Inflammatory macrophage treated with lipopolysaccharide for 4 hours (primary cell): ENCODE measurements at places on chromosomes 6 and 20.
A peak's percentile ranks its signal among the peaks of the same experiment; 100 is the strongest.

DNA sequence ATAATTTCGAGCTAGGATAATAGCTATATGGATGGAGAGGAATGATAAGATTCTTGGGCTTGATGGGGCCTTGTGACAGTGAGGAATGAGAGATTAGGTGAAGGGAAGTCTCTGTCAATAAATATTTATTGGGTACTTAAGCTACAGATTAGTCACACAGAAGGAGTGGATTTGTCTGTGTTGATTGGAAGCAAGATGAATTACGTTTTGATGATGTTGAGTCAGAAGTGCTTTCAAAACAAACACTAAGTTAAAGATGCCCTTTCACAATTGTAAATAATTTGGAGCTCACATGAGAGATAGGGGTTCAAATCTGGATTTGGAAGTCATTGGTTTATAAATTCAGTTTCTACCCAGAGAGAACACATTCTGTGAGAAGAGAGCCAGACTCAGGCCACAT is 834.2 kb downstream of the KIF16B start:
- no peak for DNase-seq

DNA sequence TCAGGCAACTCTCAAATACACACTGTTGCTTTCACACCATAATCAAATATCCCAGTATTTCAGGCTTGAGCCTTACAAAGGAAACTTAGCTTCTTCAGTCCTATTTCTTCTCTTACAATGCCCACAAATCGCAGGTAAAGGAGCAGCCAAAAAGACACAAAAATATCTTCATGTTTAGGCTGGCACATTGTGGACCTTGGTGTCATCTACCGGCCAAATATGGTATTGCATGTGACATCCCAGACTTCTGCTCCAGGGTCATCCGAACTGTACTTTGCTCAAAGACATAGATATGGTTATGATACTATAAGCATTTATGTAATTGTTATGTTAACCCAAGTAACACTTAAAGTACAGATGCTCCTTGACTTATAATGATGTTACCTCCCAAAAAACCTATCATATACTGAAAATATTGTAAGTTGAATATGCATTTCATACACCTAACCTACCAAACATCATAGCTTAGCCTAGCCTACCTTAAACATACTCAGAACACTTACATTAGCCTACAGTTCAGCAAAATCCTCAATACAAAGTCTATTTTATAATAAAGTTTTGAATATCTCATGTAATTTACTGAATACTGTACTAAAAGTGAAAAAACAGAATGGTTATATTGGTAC is 4.6 kb downstream of the OR2H2 start:
- peak; percentile 33 for DNase-seq

DNA sequence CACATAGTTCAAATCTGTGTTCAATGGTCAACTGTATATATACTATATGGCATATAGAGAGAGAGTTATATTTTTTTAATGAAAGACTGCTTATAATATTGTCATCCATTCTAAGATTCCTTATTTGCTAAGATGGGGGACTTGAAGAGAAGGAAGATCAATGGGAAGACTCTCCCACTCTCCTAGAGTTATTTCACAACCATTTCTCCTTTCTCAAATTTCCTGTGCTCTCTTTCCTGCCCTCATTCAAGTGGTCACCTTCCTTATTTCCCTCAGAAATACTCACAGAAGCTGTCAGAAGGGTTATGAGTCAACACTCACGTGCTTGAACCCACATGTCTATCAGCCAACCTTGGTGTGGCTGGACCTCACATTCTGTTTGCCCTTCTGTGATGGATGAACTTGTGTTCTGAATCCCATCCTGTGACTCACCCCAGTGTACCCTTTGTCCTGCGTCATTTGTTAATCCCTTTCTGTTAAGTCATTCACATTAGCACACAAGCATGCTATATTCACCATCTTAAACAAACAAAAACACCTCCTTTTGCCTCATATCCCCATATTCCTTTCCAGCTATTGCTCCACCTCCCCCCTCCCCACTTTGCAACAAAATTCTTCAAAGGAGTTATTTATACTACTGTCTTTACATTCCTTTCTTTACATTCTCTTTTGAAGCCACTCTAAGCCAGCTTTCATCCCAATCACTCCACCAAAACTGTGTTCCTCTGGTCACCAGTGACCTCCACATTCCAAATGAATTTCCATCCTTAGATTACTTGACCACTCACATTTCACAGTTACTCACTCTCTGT is 279.3 kb upstream of the TCF21 start:
- DNase-seq, result no peak

DNA sequence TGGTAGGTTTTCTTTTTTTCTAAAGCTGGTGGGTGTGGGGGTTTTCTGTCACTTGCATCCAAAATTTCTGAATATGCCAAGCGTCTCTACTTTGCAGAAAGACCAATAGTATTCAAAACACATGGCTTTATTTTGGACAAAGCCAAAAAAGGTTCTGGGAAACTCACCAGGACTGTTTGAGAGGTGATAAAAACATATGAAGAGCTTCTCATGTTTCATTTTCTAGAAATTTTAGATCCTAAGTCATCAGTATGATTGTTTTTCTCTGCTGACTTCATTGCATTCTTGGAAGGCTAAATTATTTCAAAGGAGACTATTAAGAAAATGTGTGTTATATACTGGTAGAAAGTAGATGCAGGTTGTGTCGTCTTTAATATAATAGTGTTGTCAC is 51.3 kb downstream of the GCLC start:
- no peak for DNase-seq

- DNase-seq, result no peak
Observed at GRCh38 chr6:5680095-5680494, 326.6 kb downstream of the NRN1 start.

- no peak for DNase-seq
Observed at GRCh38 chr6:170305805-170306323, 694 bp upstream of the FAM120B start.
